Fibroblast of skin of right quadriceps (primary cell): ENCODE measurements at places on chromosomes 7 and 10.
A peak's percentile ranks its signal among the peaks of the same experiment; 100 is the strongest.

- DNase-seq, result no peak
Observed at GRCh38 chr7:30694218-30694745, 12.0 kb upstream of the CRHR2 start.

- DNase-seq, result no peak
Observed at GRCh38 chr10:47261121-47261520, 38.9 kb upstream of the GDF10 start.

GRCh38 chr10:124250506-124250905 lies 157.1 kb upstream of the CHST15 start:
- DNase-seq, result no peak

DNA sequence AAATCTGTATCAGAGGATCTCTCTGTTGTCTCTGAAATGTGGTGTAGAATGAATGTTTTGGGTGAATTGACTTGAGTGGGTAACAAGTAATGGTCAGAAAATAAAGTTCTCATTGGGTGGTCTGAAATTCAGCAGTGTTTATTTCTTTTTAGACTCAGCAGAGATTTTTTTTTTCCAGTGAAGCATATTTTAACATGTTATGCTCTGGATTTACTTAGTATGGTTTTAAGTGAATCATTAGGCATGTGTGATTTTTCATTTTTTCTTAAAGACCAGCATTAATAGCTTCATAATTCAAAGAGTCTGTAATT lies 63.5 kb downstream of the REEP3 start:
- DNase-seq, result no peak

- peak; percentile 75 for DNase-seq
Observed at GRCh38 chr7:5693529-5693928, 87.9 kb downstream of the RNF216 start.

GRCh38 chr10:101297901-101298486 lies 56.0 kb upstream of the BTRC start:
- peak; percentile 14 for DNase-seq

GRCh38 chr7:50598460-50599343 lies 33.5 kb upstream of the DDC start:
- DNase-seq, result no peak

GRCh38 chr7:77265666-77266065 lies 66.0 kb upstream of the FGL2 start:
- no peak for DNase-seq

DNA sequence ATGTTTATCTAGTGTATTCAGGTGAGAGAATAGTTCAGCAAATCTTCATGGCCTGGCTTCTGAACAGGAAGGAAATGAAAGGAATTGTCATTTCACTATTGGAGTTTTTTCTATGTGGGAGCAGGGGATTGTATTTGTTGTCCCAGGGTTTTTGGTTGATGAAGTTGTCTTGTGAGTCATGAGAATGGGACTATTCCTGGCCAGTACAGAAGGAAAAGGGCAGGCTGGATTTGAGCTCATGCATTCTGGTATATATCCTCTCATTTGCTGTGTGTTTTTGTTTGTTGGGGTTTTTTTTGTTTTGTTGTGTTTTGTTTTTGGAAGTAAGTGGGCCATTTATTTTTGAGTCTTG lies 101.2 kb upstream of the MKLN1 start:
- DNase-seq, result no peak

GRCh38 chr7:81590131-81590530 lies 179.7 kb downstream of the HGF start:
- no peak for DNase-seq

DNA sequence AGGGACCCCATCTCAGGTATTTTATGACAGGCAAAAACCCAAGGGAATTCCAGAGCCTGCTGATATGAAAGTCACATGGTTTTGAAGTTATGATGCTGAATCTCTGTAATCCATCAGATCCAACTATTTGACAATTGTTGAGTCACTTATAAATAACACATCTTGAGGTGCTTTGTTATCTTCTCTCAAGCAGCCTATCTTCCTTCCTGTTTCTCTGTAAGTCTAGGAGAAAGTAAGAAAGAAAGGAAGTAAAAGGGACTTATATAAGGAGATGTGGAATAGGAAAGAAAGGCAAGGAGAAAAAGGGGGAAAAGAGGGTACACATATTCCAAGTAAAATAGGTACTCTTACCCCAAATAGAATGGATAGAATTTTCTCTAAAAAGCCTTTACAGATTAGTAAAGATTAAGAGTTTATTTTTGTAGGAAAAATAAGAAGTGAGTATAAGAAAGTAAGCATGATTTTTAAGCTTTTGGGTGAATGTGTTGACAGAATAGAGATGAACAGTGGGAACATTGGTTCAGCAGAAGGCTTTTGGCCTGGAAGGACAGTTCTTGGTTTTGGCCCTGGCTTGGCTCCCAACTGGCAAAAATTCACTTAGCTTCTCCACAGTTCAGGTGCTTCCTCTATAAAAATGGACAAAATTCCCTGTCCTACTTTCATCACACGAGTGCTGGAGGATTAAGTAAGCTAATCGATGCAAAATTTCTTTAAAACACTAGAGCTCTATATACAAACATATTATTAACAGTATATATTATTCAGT lies 39.6 kb upstream of the ANK3 start:
- DNase-seq, result no peak

GRCh38 chr7:47873762-47874161 lies 74.5 kb downstream of the PKD1L1 start:
- peak; percentile 15 for DNase-seq

GRCh38 chr7:48035967-48036478 lies 680 bp downstream of the C7orf57 start:
- no peak for DNase-seq

- DNase-seq, result no peak
Observed at GRCh38 chr7:108104324-108104723, 25.8 kb downstream of the LAMB4 start.

DNA sequence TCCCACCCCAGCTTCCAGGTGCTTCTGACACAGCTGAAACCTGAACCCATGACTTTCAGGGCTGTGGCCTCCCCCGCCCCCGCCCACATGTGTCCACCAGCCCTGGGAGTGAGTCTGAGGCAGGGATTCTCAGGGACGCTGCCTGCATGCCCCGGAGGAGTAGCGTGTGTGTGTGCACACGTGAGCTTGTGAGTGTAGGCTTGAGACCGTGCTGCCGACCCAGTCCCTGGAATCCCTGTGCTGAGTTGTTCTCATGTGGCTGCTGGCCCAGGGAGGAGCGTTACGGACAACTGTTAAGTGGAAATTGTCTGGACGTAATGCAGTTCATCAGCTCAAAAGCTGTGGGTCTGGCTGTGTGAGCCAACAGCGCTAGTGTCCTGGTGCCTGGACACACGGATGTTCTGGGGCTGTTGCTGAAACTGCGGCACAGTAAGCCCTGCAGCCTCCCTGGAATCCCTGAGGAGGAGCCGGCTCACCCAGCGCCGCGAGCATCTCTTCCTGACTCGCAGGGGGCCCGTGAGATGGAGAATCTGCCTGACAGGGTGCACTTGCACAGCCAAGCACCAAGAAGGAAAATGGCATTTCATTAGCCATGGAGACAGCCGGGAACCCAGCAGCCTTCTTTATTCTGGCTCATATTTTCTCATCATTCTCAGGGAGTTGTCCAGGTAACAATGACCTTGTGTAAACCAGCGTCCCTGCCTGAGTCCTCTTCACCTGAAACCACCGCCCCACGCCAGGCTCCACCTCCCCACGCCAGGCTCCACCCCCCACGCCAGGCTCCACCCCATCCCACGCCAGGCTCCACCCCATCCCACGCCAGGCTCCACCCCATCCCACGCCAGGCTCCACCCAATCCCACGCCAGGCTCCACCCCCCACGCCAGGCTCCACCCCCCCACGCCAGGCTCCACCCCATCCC lies 603.9 kb downstream of the PTPRN2 start:
- DNase-seq, result no peak

GRCh38 chr7:51309361-51310130 lies 7.1 kb downstream of the COBL start:
- DNase-seq, result no peak

DNA sequence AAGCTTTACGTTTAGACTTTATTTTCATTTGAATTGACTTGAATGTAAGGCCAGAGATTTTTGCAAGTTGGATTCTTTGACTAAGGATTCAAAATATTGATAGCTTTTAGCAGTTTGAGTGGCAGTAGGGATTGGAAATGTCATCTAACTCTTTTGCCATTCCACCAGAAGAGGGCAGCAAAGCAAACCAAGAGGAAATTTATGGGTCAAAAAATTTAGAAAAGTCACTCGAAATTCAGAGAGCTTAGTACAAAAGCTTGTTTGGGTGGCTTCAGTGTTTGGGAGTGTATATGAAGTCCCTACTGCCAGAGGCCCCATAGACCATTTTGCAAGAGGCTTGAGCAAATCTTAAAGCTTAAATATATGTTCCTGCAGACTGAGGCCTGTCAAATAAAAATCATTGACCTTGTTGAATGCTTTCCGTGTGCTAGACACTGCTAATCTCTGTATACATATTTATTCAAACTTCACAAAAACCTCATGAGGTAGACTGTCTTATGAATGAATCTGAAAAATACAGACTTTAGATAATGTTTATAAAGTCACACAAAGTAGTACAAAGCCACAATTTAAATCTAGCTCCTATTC lies 44.6 kb upstream of the RSBN1L start:
- DNase-seq, result peak; percentile 36

- no peak for DNase-seq
Observed at GRCh38 chr7:11875635-11876034, 43.6 kb upstream of the THSD7A start.
